GM12891 (cell line): ENCODE measurements at places on chromosomes 1 and 21.

GRCh38 chr1:110475362-110476027, 24.5 kb downstream of the PROK1 start:
- no peak for DNase-seq

DNA sequence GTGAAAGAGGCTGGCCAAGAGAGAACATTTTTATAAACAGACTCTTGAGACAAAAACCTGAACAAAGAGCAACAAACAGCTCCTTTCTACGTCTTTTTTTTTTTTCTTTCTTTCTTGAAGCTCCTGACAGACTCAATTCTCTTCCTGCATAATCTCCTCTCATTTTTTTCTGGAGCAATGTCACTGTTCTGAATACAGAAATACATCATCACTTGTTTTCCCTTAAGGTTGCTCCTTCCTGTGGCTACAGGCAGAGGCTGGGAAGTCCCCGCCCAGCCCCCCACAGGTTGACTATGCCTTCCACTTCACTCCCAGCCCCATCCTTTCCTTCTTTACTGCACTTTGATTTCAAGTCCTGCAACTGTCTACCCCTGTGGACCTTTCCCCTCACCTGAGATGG, 46.1 kb downstream of the TNR start:
- no peak for DNase-seq

- DNase-seq, result peak; percentile 10
Measured at GRCh38 chr1:202998836-202999750, 8.1 kb upstream of the TMEM183A start.

DNA sequence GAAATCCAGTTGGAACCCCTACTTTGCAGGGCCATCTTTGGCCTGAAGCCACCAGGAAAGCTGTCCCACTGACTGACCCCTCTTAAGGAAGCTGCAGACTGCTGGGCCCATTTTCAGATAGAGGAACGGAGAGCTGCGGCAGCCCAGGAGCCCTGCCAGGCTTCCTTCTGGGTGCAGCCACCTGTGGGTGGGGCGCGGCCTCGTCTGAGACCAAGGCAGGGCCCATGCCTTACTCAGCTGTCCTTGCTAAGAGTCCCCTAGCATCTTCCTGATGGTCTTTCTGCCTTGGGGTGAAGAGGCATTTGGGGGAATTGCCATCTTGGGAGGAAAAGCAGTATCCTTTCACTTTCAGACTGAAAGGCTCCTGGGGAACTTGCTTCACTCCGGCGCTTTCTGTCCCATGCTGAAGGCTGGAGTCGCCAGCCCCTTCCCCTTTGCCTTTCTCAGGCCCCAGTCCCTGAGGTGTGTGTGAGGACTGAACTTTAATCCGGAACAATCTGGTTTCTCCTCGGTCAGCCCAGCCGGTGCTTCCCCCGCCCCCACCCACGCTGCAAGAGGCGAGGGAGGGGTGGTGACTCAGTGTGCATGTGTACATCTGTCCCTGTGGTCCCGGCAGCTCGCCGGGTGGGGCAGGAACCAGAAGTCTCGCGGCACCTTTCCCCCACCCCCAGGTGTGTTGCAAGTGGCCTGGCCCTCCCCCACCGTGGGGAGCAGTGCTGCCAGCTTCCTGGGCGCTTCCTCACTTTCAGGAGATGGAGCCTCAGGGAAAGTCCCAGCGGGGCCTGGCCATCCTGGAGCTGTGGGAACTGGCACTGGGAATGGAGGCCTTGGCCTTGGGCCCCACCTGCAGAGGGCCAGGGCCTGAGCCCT, 5.1 kb downstream of the ZC3H12A start:
- DNase-seq, result peak; percentile 88

GRCh38 chr1:232835166-232835565, 29.9 kb downstream of the MAP10 start:
- no peak for DNase-seq
